ENCODE measurements at places on chromosomes 1 and 21. TPM values are rescaled to one million over a fixed set of nuclear protein-coding genes. Genes with fewer than 3 reads are reported as not detected.
A peak's percentile ranks its signal among the peaks of the same experiment; 100 is the strongest.

GRCh38 chr1:84846387-84846786 is 46.6 kb downstream of the LPAR3 start:
- DNase-seq = no peak

DNA sequence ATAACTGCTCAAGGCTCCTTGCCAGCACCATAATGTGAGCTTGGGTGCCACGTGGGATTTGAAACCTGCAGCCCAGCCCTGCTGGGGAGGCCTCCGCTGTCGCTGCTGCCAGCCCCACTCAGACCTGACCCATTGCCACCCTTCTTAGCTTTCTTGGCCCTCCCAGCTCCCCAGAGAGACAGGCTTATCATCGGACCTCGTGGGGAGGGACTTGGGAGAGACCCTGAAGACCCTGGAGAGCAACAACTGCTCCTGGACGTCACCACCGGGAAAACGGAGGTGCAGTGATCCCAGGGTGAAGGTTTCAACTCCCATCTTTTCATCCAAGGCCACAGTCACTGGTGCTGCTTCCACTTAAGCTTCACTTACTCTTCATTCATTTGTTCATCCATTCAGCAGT is 596.1 kb downstream of the PTPRU start:
- DNase-seq = no peak

DNA sequence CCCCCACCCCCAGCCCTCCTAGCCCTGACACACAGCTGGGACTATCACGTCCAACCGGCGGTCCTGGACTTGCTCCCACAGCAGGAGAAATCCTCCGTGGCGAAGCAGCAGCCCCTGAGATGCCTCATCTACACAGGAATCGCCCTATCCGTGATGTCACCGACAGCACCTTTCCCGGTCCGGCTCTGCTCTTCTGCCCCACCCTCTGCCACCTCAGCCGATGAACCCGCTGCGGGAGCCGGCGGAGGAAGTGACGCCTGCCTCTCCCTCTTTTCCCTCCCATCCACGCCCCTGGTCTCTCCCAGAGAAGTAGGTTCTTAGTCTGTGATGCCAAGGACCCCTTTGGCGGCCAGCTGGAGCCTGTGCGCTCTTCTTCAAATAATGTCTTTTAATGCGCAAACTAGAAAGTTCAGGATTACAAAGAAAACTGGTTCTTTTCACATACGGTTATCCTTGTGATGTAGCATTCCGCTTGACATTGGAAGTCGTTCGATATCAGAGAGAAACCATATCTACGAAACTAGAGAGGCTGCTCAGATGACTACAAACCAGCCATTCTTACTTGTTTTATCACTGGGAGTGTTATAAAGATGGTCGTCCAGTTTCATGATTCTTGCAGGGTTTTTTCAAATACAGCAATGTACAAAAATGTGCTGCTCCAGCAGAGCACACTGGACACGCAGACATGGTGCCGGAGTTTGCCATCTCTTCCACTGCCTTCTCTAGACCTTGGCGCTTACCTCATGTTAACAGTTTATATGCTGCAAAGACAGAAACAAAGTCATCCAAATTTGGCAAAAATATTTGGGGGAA is 120.3 kb downstream of the PPIAL4G start:
- DNase-seq = no peak

Gene OPTC
- total RNA-seq = not detected

DNA sequence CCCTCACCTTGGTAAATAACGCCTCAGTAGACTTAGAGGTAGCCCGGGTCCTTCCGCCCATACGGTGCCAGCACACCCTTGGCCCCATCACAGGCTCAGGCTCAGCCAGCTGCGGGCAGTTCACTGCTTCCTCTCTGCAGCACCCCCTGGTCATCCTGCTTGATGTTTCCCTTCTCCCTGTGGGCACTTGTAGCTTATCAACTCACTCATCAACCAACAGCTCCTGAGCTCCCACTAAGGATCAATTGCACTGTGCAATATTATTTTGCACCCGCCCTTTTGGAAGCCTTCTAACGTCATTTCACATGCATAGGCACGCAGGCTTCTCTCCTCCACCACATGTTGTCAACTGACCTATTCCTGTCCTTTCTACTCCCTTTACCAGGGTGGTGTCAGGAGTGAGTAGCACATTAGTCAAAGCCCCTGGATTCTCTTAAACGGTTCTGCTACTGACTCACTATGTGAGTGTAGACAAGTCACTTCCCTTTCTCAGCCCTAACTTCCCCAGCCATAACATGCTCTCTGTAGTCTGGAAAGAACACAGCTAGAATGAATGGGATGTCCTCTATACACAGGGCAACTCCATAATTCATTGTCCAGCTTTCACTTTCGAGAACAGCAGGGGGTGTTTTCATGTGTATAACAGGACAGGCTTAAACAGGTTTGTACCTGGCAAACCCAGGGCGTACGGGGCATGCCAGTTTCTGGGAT is 47.1 kb upstream of the IRF2BP2 start:
- DNase-seq = no peak

GRCh38 chr1:33088119-33088906 is 7.4 kb downstream of the AZIN2 start:
- peak; percentile 70 for DNase-seq

Gene LMOD1
- total RNA-seq = not detected

Gene TAL1
- total RNA-seq = not detected

- DNase-seq = no peak
Observed at GRCh38 chr1:10728595-10729410, 67.6 kb downstream of the CASZ1 start.

DNA sequence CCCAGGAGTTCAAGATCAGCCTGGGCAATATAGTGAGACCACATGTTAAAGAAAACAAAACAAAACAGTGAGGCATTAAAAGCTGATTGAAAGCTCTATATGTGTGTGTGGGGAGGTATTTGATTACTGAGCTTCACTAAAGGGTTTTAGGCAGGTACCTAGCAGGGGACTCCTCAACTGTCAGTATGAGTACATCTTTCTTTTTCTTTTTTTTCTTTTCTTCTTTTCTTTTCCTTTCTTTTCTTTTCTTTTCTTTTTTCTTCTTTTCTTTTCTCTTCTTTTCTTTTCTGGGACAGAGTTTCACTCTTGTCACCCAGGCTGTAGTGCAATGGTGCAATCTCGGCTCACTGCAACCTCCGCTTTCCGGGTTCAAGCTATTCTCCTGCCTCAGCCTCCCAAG is 8.5 kb upstream of the MYCL start:
- DNase-seq = no peak

DNA sequence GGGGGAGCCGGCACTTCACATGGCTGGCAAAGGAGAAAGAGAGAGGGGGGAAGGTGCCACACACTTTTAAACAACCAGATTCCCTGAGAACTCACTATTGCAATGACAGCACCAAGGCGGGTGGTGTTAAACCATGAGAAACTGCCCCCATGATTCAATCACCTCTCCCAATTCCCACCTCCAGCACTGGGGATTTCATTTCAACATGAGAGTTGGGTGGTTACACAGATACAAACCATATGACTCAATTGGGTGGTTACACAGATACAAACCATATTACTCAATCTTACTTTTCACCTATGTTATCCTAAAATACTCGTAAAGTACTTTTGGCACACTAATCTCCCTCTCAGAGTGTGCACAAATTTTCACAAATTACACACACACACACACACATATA is 1097.5 kb upstream of the TMPRSS15 start:
- DNase-seq = no peak

DNA sequence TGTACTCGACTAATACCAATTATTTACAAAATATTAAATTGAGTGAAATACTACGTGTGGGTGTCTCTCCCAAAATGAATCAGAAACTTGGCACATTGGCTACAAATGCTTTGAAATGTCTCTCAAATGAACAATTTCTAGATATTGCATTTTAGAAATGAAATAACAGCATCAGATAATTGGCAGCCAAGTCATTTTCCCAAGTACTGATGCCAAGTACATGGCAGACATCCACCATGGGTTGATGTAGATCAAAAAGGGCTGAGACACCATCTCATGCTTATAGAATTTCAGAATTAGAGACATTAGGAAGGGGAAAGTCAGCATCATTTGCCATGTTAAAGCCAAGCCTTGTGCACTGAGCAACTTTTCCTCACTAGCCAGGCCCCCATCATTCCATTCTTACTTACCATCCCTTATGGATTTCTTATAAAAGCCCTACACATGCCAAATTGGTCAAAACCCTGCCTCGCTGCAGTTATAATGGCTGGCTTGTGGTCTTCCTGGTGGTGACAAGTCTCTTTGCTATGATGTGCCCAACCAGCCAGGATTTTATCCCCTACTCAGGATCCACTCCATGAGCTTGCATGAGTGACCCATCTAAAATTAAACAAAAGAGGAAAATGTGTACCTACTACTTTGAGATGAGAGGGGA is 73.1 kb downstream of the GREM2 start:
- DNase-seq = no peak

- no peak for DNase-seq
Observed at GRCh38 chr1:118201524-118201923, 16.5 kb upstream of the SPAG17 start.

Gene RNU1-4
- total RNA-seq = under 0.01 TPM

- DNase-seq = no peak
Observed at GRCh38 chr1:32898056-32898455, 3.1 kb downstream of the TMEM54 start.

GRCh38 chr1:155011437-155012025 is 8.9 kb downstream of the ZBTB7B start:
- peak; percentile 34 for DNase-seq

- DNase-seq = no peak
Observed at GRCh38 chr1:37394574-37395464, 79.6 kb upstream of the ZC3H12A start.

Gene HMGCL
- 25.6 TPM for total RNA-seq

- no peak for DNase-seq
Observed at GRCh38 chr1:236128646-236129178, 13.6 kb upstream of the GPR137B start.

Measured in Karpas-422 (cell line).